Activated CD4-positive, alpha-beta T cell treated with anti-CD3 and anti-CD28 coated beads, Interleukin-2, amount 50 U/mL, for 4 hours (primary cell): ENCODE measurements at places on chromosomes 16 and 17.

- DNase-seq: no peak
These were observed 258.6 kb upstream of the FOXF1 start for GRCh38 chr16:86251682-86252081.

DNA sequence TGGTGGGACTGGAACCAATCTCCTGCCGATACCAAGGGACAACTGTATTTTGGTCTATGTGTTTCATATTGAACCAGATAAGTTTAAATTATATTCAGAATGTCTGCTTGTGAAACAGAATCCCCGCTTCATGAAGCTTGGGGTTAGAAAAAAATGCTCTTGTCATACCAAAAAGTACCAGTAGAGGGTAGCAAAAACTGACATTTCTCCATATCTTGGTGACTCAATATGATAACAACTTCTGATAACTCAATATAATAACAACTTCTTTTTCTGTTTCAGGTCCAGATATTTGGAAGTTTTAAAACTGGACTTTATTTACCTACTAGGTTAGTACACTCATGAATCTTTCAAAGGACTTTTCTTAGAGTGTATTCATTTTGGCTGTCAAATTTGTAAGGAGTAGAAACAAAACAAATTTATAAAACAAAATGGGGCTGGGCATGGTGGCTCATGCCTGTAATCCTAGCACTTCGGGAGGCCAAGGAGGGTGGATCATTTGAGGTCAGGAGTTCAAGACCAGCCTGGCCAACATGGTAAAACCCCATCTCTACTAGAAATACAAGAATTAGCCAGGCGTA, 52.3 kb upstream of the ADCY7 start:
- DNase-seq: no peak

GRCh38 chr17:39677072-39677471, 8.8 kb downstream of the PNMT start:
- no peak for DNase-seq

GRCh38 chr16:79286646-79287423, 313.7 kb downstream of the MAF start:
- no peak for DNase-seq

DNA sequence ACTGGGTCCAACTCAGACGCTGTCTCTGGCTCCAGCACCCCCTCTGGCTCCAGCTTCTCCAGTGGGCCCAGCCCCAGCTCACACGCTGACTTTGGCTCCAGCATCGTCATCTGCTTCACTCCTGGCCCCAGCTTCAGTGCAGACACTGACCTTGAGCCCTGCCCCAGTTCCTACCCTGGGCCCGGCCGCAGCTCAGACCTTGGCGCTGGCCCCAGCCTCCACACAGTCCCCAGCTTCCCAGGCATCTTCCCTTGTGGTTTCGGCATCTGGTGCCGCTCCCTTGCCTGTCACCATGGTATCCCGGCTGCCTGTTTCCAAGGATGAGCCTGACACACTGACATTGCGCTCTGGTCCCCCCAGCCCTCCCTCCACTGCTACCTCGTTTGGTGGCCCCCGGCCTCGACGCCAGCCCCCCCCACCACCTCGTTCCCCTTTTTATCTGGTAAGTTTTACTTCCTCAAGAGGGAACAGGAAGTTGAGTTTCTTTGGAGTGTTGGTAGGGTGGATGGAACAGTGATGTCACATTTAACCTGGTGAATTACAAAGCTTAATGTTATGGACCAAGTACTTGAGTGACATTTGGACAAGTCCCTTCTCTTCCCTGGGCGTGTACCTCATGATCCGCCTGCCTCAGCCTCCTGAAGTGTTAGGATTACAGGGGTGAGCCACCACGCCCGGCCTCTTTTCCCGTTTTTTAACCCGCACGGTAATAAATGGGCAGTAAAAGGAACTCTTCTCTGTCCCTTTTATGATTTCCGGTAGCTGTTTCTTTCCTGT, 23.4 kb upstream of the PHKG2 start:
- no peak for DNase-seq

- no peak for DNase-seq
These were observed 546.4 kb upstream of the SALL1 start for GRCh38 chr16:51697454-51697853.
